ENCODE measurements at places on chromosomes 16 and 17.

- peak; percentile 95 for DNase-seq
These were observed 67.0 kb downstream of the CENPV start for GRCh38 chr17:16286009-16286946.

DNA sequence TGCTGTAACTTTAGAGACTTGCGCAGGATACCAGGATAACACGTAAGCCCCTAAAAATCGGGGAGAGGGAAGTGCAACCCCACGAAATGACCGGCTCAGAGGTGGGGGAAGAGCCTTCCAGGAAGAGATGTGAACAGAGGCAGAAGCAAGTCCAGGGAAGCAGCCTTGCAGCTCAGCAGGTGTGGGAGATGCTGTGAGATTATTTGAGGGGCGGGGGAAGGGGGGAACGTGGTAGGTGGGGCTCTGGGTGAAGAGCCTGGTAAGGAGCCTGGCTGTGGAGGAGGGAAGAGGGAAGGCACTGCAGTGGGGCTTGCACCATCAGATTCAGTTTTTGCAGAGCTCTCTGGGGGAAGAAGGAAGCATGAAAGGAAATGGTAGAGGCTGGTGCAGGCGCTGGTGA lies 95.4 kb upstream of the CACNG5 start:
- no peak for DNase-seq

DNA sequence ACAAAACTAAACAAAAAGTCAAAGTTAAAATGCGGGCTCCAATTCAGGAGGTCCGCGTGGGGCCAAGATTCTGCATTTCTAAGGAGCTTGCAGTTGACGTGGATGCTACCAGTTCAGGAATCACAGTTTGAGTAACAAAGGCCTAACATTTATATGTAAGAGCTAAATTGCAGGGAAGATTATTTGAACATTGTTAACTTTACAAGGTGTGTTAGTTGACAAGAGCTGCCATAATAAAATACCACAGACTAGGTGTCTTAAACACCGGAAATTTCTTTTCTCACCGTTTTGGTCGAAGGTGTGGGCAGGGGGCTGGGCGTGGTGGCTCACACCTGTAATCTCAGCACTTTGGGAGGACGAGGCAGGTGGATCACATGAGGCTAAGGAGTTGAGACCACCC lies 24.8 kb upstream of the CMIP start:
- no peak for DNase-seq

GRCh38 chr16:83917152-83918120 lies 18.5 kb downstream of the MLYCD start:
- DNase-seq: no peak

GRCh38 chr17:8797621-8798175 lies 1.5 kb downstream of the MFSD6L start:
- DNase-seq: no peak

- no peak for DNase-seq
These were observed 114.5 kb upstream of the CHMP6 start for GRCh38 chr17:80876950-80877728.

DNA sequence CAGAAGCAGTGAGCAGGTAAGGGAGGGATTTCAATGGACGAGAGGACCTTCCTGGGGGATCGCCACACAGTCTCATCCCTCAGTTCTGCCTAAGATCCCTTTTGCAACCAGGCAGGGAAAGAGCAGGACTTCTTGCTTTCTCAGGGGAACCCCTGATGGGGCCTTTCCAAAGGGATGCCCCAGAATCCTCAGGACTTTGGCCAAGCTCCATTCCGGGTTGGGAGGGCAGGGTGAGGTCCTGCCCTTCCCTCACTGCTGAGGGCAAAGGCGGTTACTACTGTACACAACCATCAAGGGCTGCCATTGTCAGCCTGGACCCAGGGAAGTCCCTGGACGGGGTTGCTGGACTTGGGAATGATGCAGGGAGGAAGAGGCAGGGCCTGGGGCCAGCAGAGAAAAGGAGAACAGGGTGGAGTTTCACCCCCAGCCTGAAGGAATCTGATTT lies 9.7 kb downstream of the PRR29 start:
- no peak for DNase-seq

- peak; percentile 74 for DNase-seq
These were observed 208.2 kb downstream of the FTO start for GRCh38 chr16:53912155-53912554.

- DNase-seq: no peak
These were observed 7.2 kb downstream of the CA7 start for GRCh38 chr16:66851166-66851964.

DNA sequence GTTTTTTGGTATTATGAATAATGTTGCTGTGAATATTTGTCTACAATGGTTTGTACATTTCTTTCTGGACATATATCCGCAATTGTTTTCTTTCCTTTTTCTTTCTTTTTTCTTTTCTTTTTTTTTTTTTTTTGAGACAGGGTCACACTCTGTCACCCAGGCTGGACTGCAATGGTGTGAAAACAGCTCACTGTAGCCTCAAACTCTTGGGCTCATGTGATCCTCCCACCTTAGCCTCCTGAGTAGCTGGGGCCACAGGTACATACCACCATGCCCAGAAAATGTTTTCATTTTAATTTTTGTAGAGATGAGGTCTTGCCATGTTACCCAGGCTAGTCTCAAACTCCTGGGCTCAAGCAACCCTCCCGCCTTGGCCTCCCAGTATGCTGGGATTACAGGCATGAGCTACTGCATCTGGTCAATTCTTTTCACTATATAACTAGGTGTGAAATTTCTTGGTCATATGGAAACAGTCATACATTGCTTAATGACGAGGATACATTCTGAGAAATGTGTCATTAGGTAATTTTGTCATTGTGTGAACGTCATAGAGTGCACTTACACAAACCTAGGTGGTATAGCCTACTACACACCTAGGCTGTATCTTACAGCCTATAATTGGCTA lies 15.2 kb downstream of the IL21R start:
- no peak for DNase-seq

DNA sequence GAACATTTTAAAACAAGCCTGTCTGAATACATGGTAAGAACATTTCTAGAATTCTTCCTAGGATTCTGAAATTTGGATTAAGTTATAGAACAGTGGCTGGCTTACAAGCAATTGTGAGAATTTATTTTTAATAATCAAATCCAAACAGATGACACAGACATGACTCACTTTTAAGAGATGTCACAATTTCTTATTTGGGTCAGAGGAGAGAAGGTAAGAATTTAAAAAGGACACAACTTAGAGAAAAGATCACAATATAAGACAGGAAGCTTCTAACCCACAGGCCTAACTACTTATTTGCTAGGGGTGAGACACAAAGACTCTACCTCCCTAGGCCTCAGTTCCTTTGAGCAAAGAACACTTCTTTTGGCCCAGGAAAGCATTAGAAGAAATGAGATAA lies 32.7 kb downstream of the ZZEF1 start:
- peak; percentile 23 for DNase-seq

DNA sequence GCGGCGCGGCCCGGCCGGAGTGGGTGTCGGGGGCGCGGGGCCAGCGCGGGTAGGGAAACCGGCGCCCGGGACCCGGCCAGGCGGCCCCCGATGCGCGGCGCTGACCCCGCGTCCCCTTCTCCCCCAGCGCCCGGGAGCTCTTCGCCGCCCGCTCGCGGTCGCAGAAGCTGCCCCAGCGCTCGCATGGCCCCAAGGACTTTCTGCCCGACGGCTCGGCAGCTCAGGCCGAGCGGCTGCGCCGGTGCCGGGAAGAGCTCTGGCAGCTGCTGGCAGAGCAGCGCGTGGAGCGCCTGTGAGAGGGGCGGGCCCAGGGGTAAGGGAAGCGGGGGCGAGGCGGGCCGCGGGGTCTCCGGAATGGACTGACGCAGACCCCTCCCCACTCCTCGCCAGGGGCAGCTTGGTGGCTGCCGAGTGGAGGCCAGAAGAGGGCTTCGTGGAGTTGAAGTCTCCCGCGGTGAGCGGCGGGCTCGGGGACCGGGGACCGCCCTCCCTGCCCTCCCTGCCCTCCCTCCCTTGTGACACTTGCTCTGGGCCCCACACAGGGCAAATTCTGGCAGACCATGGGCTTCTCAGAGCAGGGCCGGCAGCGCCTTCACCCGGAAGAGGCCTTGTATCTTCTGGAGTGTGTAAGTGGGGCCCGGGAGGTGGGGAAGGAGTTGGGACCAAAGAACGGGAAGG lies 430 bp downstream of the TSEN54 start:
- no peak for DNase-seq

DNA sequence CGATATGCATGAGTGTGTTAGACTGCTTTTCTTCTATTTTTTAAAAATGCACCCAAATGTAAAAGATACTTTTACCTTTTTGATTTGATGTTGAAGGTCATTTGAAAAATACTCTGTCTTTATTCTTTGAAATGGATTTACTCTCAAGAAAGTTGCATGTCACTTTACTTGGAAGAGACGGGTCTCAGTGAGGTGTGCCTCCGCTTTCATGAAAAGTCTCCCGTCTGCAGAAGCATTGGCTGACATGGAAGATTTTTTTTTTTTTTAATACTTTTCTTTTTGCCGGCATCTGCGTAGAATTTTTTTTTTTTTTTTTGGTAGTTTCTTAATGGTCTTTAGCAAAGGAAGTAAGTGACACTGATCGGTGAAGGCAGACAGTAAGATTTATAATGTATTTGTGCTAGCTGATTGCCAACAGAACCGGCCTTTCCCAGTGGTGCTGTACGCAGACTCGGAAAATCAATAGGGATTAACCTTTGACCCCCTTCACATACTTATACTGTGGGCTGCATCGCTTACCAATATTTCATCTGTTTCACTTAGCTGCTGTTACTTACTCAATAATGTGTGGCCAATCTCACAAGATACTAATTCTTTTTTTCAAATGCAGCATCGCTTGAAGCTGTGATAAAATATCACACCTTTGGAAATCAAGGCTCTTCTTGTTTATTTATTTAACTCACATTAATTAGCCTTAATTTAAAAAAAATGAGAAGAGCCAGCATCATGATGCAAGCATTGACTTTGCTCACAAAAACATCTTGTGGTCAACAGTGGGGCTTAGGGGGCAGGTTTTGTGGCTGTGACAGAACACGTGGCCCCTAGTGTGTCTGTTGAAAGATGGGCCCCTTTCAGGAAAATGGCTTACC lies 383.9 kb downstream of the WWOX start:
- no peak for DNase-seq

DNA sequence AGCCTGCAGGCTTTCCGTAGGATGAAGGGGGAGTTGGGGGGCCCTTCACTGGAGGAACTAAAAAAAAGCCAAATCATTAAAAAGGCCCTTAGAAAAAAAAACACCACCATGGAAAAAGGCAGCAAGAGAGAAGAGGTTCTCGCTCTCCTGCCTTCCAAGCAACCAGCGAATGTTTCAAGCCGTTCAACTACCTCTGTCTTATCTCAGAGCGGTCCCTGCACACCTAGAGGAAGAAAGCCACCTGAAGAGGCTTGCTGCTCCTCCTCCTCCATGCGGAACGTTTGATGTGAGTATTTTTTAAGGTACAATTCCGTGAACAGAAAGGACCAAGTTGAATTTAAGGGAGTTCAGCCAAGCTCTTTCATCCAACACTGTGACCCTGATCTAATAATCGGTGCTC lies 9.2 kb downstream of the NXN start:
- DNase-seq: no peak

DNA sequence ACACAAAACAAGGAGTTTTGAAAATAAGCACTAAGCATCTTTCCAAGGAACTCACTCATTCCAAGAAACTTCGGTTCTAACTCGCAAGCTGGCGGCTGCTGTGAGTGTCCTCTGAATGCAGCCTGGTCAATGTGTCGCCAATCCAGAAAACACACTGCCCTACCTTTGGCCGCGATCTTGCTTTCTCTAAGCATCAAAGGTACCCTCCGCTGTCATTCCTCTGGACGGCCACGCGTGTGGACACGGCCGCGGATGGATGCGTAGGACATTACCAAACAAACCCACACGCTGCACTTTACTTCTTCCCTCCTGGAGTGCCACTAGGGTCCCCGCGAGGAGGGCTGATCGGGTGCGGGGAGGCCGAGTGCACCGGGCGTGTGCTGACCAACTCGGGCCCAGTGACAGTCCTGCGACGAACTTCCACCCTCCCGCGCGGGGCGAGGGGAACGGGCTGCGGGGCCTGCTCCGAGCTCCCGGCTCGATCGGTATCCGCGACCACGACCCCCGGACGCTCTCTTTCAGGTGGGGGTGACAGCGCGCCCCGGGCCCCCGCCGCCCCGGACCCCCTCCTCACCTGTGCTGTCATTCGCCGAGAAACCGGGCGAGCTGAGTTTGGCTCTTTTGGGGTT lies 1.1 kb downstream of the CREBBP start:
- DNase-seq: no peak

- DNase-seq: no peak
These were observed 20.9 kb downstream of the TRPV3 start for GRCh38 chr17:3536716-3537115.

DNA sequence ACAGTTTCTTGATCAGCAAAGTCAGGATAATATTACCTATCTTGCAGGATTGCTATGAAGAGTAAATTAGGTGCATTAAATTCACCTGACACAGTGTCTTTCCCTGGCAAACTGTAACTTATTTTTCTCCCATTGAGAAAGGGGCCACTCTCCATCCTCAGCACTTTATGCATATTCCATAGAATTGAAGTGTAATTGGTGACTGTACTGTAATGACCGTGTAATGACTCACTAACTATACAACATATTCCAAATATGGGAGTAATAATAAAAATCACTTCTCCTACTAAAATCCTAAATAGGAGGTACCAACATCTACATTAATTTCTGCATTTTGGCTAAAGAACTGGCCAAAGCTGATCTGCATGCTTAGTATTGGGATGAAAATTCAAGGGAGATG lies 141.9 kb upstream of the NOG start:
- peak; percentile 16 for DNase-seq

DNA sequence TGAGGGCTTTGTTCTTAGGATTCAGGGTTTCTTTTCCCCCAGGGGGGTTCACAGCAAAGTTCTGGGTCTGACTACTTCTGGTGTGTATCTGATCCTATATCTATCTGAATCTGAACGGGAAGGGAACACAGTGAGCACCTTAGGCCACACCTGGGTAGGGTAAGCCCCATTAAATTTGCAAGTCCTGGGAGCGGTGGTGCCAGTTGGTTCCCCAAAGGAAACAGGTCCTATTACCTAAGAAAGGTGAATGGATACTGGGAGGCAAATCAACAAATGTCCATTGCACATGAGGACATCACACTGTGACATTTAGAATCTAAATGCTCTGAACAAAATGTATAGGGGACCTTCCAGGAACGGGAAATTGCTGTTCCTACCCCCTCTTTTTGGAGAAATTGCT lies 54.6 kb downstream of the BMERB1 start:
- no peak for DNase-seq

All from RWPE1 (cell line).